ENCODE measurements at places on chromosomes 12 and 14.

- DNase-seq = no peak
These were observed 34.2 kb upstream of the DEGS2 start for GRCh38 chr14:100193417-100194357.

- no peak for DNase-seq
These were observed 7.5 kb downstream of the EIF5 start for GRCh38 chr14:103341250-103342129.

GRCh38 chr14:101853455-101854018, 92.0 kb downstream of the PPP2R5C start:
- DNase-seq = no peak

DNA sequence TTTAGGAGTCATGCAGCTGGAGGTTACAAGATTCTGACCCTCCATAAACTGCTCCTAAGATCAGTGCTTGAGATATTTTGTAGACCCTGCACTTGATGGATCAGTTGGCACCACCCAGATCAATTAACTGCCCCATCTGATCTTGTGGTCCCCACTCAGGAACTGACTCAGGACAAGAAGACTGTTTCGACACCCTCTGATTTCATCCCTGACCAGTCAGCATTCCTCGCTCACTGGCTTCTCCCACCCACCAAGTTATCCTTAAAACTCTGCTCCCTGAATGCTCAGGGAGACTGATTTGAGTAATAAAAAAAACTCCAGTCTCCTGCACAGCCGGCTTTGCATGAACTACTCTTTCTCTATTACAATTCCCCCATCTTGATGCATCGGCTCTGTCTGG, 360.2 kb downstream of the GALC start:
- DNase-seq = no peak

- DNase-seq = no peak
These were observed 155.3 kb upstream of the CCDC196 start for GRCh38 chr14:66330916-66331315.

DNA sequence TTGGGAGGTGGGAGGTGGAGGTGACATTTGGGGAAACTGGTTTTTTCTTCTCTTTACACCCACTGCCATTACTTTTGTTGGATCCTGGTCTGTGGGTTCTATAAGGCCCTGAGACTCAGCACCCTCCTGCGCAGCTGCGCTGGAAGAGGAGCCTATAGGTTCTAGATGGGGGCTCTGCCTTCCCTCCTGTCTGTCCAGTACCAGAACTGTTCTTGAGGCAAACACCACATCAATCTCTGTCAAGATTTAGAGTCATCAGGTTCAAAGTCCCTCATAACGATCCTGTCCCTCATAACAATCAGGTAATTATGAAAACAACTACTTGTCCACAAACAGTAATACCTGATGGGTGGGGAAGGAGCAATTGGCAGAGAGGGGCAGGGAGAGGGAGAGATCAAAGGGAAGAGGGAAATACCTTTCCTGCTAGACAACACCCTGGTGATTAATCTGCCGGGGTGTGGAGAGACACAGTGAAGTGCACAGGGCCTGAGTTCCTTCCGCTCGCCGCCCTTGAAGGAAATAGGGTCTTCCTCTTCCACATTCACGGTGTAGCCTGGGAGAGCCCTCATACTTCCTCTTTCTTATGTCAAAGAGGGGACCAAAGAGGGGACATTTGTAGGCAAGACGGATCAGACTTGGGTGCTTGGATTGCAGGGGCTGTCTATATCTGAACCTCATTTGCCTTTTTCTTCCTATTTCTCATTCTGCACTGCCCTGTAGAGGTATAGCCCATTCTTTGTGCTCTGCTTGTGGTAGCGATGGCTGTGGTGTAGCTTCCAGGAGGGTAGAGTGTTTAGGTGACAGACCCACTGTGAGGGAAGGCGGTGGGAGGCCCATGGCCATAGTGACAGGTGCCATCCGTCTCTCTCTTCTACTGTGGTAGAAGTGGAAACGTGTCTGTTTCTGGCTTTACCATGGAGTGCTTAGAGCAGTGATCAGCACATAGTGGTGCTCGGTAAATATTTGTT, 12.6 kb downstream of the GPRC5A start:
- DNase-seq = no peak

GRCh38 chr14:95233702-95234241, 76.4 kb upstream of the DICER1 start:
- DNase-seq = no peak

DNA sequence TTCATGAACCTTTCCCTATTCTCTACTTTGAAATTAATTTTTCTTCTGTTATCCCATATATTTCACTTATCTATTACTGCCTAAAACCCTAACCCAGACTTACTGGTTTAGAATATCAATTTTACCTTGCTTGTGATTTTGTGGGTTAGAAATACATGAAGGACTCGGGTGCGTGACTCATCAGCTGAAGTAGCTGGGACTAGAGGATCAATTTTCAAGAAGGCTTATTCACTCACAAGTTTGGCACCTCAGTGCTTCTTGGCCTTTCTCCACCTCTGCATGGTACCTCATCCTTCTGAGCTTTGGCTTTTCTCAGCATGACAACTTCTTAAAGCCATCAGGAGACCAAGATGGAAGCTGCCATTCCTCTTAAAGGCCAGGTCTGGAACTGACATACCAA, 57.8 kb downstream of the TMEM117 start:
- DNase-seq = no peak

DNA sequence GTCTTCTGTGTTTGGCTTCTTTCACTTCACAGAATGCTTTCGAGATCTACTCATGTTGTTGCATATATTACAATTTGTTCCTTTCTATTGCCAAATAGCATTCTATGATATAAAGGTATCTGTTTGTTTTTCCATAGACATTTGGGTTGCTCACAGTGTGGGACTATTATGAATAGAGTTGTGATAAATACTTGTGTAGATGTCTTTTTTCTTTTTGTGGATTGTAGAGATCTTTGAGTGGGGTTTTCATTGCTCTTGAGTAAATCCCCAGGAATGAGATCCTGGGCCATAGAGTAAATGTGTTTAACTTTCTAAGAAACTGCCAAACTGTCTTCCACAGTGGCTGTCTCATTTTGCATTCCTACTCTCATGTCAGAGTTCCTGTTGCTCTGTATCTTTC, 24.9 kb upstream of the CEBPE start:
- DNase-seq = no peak

GRCh38 chr14:74563233-74563585, 48.8 kb downstream of the LTBP2 start:
- no peak for DNase-seq

- no peak for DNase-seq
These were observed 124.9 kb downstream of the DERA start for GRCh38 chr12:16036073-16036472.

DNA sequence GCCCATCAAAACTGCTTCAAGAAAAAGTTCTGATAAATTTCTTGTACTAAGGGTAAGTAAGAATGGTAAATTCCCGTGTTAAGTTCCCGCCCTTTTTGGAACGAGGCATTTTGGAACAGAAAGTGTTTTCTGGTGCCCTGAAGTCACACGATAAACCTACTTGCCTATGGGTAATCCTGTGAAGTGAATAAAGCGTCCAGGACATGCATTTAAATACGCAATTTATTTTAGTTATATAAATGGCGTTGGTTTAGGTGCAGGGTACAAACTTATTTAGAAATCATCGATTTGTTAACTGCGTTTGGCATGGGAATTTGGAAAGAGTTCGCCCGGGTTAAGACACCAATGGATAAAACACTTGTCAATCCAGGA, 715 bp upstream of the RAP1B start:
- DNase-seq = no peak

GRCh38 chr12:110929818-110930217, 9.4 kb upstream of the MYL2 start:
- no peak for DNase-seq

DNA sequence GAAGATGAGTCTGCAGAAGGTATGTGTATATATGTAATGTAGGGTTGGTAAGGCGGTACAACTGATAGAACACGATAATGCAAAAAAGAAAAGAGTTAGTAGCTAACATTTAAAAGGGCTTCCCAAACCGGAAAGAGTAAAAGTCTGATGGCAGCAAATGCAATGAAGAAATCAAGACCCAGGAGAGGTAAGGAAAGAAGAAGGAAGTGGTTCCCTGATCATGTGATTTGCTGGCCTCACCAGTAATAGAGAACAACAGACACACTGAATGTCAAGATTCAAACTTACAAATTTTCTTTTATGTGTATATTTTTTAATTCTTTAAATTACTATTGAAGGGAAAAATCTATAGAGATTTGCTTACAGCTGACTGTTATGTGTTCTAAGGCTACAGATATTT, 18.4 kb downstream of the ZFC3H1 start:
- DNase-seq = no peak

DNA sequence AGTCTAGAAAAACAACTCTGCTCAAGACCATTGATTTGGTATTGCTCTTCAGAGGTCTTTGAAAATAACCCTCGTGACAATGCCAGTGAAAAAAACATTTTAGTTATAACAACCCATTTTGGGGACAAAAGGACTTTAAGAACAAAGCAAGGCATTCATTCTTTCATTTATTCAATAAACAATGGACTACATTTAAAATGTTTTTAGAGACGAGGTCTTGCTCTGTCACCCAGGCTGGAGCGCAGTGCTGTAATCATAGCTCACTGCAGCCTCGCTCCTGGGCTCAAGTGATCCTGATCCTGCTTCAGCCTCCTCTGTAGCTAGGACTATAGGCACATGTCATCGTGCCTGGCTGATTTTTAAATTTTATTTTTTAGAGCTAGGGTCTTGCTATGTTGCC, 7.7 kb upstream of the KICS2 start:
- DNase-seq = no peak

Measured in T-helper 22 cell (primary cell).